ENCODE measurements at places on chromosomes 12 and 14. TPM values are rescaled to one million over a fixed set of nuclear protein-coding genes. Genes with fewer than 3 reads are reported as not detected.

DNA sequence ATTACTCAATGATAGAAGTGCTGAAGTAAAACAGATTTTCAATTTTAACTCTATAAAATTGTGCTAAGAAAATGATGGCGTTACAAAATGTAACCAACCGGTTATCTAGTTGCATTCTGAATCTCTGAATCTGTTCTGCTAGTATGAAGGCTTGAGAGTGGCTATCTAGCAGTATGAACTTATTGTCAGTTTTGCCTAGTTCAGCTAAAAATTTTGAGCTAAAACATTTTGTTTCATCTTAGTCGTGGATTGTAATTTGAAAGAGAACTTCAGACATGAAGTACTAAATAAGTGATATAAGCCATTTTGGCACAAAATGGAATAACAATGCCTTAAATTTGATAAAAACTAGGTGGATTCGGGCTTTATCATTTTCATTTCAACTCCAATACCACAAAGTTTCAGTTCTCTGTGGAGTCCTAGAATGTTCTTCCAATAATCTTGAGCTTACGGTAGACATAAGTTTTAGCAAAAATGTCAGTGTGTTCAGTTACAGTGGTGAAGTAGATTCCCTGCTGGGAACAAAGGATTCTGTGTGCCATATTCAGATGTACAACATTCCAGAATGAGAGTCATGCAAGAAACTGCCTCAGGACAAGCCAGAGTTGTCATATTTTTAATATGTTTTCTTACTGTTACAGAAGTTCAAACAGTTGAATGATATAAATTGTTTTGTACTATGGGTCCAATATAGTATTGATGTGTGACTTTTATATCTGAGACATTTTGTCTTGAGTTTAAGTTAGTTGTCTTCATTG, 28.1 kb downstream of the ATP6V1D start:
- no peak for DNase-seq

DNA sequence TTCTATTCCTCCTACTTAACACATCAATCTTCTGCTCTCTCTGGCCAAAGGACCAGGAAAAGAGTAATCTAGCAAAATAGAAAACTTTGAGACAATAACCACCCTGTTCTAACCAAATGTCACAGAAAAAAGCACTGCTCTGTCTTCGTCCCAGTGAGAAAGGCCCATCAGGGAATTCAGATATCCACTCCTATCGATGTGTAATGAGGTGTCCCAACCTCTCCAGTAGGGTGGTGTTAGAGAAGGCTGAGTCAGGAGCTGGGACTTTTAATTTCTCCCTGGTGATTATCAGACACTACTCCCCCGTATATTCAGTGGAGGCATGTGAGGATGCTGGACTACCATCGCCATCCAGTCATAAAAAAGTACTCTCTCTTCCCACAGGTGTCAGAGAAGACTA, 130.3 kb downstream of the TMTC3 start:
- no peak for DNase-seq

GRCh38 chr14:90693413-90693812, 122.8 kb downstream of the TTC7B start:
- DNase-seq, result no peak

GRCh38 chr14:89504602-89505313, 87.7 kb upstream of the FOXN3 start:
- DNase-seq, result peak; percentile 59

DNA sequence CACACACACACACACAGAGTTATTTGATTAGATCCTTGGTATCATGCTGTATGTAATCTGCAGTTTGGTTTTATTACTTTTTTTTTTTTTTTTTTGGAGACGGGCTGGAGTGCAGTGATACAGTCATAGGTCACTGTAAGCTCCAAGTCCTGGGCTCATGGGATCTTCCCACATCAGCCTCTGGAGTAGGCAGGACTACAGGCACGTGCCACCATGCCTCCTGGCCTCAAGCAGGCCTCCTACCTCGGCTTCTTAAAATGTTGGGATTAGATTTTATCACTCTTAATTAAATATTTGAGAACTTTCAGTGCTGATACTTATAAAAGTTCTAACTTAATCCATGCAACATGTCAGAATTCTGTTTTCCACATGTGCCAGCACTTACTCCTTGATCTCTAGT, 31.3 kb upstream of the PSEN1 start:
- DNase-seq, result no peak

The ADGRD1 gene
- total RNA-seq, result 2.3 TPM

- no peak for DNase-seq
These were observed 240.9 kb downstream of the DPF3 start for GRCh38 chr14:72653026-72653425.

The PMCH gene
- total RNA-seq, result 0.57 TPM

DNA sequence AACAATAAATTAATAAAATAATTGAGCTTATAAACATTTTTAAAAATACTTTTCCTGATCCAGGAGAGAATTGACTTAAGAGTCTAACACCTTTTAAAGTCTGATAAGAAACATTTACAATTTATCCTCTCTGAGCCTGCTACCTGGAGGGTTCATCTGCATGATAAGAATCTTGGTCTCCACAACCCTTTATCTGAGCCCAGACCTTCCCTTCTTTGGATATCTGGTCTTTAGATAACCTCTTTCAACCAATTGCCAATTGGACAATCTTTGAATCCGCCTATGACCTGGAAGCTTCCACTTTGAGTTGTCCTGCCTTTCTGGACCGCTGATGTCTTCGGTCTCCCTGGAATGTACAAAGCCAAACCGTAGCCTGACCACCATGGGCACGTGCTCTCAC, 1393.3 kb upstream of the TMEM132C start:
- DNase-seq, result no peak

DNA sequence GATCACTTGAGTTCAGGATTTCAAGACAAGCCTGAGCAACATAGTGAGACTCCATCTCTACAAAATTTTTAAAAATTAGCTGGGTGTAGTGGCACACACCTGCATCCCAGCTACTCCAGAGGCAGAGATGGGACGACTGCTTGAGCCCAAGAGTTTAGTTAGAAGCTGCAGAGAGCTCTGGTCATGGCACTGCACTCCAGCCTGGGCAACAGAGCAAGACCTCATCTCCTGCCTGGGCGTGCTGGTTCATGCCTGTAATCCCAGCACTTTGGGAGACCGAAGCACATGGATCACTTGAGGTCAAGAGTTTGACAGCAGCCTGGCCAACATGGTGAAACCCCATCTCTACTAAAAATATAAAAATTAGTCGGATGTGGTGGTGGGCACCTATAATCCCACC, 20.2 kb downstream of the CLIP1 start:
- DNase-seq, result no peak

The SYCP3 gene
- 0.16 TPM for total RNA-seq

DNA sequence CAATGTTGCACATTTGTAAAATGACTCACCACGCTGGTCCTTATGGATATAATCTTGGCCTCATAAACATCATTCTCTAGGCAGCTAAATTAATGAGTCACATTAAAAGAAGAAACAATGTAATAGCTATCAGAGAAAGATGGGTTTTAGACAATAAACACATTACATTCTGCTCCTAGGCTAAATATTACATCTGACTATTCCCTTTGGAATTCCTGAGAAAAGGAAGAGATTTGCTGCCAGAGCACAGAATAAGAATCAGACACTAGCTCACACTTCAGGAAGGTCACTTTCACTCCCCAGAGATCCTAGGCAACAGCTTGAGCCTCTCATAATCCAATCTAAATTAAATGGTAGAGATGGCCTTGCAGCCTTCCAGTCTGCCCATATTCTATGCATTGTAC, 218.2 kb downstream of the PTPRO start:
- DNase-seq, result no peak

DNA sequence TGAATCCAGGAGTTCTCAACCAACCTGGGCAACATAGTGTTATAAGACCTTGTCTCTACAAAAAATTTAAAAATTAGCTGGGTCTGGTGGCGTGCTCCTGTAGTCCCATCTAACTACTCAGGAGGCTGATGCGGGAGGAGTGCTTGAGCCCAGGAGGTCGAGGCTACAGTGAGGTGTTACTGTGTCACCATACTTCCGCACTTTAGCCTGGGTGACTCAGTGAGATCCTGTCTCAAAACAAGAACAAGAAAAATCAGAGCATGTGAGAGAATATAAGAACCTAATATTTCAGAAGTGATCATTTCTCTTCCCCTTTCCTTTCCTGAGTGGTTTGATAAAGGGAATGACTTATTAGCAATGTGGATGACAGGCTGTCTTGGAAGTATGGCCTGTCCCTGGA, 9.5 kb downstream of the TRAF3 start:
- DNase-seq, result peak; percentile 64

DNA sequence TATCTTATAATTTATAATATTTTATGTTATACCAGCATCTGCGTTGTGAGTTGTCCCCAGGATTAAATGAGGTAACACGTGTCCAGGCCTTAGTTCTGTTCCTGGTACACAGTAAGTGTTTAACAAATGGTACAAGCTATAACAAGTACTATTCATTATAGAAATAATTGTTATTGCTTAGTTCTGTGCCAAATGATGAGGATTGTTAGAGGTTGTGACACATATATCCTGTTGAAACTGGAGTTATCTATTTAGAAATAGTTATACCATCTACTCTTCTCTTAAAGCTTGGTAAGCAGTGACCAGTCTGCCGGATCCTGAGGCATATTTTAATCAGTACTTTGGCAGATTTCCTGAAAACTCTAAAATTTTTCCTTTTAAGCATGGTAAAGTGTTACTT, 1066.5 kb downstream of the TMTC2 start:
- no peak for DNase-seq

The MGAT4C gene
- total RNA-seq, result not detected

GRCh38 chr12:79961411-79961810, 26.5 kb upstream of the PPP1R12A start:
- DNase-seq, result no peak

DNA sequence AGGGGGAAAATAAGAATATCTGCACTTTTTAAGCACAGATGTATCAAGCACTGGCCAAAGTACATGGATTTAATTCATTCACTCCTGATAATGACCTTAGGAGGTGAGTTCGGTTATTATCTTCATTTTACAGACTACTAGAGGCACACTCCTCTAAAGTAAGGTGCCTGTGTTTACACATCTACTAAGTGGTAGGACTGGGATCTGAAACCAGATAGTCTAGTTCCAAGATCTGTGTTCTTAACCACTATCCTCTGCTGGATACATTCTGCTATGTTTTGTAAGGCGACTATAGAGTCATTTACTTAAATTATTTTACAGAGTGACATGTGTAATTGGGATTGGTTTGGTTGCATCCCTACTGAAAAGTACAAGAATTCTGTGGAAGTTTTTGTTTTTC, 175.3 kb downstream of the ESR2 start:
- no peak for DNase-seq

DNA sequence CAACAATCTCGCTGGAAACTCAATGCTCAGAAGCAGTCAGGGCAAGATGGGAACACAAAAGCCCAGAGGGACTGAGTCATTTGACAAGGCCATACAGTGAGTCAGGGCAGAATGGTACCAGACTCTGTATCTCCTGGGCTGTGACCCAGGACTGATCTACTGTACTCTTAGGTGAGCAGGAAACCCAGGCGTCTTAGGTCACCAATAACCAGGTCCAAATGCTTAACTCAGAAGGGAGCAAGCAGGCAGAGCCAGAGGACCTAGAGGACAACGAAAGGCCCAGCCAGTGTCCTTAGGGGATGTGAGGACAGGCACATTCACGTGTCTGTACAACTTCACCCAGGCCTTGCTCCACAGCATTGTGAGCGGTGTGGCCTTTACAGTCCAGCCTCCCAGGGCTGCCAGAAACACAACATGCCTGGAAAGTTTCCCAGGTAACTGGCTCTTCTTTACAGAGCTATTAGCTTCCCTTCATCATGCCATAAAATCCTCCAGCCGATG, 69.9 kb downstream of the ARL6IP4 start:
- DNase-seq, result no peak

The TSHR gene
- total RNA-seq, result not detected

GRCh38 chr14:68692216-68692615, 100.7 kb downstream of the ZFP36L1 start:
- no peak for DNase-seq

DNA sequence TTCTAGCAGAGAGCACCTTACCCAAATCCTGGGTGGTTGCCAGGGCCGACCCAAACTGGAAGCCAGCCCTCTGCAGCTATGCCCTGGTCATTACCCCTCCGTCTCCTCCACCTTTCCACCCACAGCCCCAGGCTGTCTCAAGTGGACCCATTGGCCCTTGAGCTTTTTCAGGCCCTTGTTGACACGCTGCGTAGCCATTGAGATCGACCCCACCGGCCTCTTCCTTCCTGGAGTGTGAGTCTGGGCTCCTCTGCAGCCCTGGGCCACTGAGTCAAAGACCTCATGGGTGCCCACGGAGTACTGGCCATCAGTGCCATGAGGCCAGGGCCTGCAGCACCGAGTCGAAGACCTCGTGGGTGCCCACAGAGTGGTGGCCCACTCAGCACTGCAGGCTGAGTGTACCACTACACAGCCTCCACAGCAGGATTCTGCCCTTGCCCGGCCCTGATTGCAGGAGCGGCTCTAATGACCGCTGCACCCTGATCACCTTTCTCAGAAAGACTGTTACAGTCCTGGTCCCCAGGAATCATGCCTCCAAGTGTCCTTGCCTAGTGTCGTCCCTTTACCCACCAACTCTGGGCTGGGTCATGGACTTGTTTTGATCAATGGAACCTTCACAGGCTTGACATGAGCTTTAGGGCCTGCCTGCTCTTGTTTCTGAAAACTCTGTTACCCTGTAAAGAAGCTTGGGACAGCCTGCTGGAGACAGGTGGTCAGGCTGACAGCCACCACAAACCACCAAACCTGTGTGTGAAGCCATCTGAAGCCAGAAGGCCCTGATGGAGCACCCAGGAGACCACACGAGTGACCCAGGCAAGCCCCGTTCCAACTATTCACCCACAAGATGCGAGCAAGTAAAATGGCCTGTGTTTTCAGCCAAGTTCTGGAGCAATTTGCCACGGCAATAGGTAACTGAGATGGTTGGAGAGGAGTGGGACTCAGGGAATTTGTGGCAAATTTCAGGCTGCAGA, 39.6 kb upstream of the TRAF3 start:
- DNase-seq, result no peak

The PPP1R1A gene
- not detected for total RNA-seq

GRCh38 chr12:74586251-74586650, 48.6 kb downstream of the ATXN7L3B start:
- no peak for DNase-seq

DNA sequence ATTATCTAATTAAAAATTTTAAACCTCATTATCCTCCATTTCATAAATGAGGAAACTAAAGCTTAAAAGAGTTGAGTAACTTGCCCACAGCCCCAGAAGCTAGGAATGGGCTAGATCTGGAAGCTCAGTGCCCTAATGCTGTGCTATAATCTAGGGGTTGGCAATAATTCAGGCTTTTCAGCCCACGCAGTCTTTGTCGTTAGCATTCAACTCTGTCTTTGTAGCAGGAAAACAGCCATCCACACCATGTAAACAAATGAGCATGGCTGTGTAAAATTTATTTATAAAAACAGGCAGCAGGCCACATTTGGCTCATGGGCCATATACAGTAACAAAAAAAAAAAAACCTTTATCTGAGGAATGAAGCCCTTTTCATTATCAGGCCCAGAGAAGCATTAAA, 92.4 kb upstream of the OVCH1 start:
- DNase-seq, result no peak
